Osteocyte (in vitro differentiated cells): ENCODE measurements at places on chromosomes 1 and 21.

DNA sequence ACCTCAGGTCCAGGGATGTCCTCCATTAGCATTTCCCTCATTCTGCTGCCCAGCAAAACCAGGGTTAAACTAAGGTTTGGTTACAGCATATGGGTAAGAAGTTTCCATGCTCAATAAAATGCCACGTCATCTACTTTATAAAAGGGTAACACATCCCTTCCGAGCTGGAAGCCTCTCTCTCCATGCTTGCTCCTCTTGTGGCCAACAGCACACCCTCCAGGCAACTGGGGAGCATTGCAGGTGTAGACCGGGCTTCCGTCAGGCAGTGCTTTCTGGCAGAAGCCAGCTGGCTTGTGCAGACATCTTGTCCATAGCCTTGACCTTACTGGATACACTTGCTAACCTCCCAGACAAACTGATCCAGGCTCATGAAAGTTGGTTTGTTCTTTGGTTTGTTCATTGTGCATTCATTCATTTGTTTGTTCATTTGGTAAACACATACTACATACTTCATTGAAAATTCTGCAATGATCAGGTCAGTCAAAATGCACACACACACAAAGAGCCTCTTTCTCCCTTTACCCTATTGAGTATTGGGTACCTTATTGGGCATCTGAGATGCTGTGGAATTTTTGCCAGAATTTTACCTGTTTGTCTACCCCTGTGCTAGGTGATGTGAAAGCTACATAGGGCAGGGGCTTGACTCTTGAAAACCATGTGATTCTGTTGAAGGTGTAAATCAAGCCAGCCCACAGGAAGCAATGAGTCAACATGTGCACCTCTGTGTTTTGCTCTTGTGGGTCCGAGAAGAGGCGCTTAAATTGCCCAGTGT is 422.8 kb downstream of the CAMTA1 start:
- no peak for DNase-seq

- no peak for DNase-seq
Observed at GRCh38 chr1:90391126-90391525, 326.0 kb downstream of the BARHL2 start.

GRCh38 chr1:217369271-217369981 is 261.5 kb downstream of the GPATCH2 start:
- no peak for DNase-seq

DNA sequence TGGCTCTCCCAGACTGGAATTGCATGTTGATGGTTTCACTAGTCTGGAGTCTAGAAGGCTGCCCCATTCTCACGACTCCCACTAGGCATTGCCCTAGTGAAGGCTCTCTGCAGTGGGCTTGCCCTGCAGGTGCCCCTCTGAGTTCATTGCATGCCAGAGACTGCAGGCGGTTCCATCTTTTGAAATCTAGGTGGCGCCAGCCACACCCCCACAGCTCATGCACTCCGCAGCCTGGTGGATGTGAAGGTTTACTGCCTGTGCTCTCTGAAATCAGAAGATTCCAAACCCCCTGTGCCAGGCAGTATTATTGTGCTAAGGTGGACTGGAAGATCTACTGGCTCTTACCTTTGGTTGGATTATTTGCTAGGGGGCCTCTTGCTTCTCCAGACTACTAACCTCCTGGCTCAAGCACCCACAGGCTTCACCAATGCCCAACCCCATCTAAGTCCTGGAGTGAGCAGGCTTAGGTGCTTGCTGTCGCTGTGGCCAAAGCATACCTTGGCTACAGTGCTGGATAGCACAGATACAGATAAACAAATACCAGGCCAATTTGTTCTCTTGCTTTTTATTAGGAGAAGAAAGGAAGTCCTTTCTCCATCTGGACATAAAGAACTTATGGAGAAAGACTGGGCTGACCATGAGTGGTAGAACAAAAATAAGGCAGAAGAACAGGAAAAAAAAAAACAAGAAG is 83.5 kb upstream of the SIM2 start:
- DNase-seq: no peak

- DNase-seq: no peak
Observed at GRCh38 chr1:203442821-203443220, 32.8 kb upstream of the PRELP start.

- DNase-seq: no peak
Observed at GRCh38 chr1:214563881-214564280, 12.5 kb upstream of the PTPN14 start.

- no peak for DNase-seq
Observed at GRCh38 chr1:202007805-202008489, 2.4 kb upstream of the ELF3 start.

DNA sequence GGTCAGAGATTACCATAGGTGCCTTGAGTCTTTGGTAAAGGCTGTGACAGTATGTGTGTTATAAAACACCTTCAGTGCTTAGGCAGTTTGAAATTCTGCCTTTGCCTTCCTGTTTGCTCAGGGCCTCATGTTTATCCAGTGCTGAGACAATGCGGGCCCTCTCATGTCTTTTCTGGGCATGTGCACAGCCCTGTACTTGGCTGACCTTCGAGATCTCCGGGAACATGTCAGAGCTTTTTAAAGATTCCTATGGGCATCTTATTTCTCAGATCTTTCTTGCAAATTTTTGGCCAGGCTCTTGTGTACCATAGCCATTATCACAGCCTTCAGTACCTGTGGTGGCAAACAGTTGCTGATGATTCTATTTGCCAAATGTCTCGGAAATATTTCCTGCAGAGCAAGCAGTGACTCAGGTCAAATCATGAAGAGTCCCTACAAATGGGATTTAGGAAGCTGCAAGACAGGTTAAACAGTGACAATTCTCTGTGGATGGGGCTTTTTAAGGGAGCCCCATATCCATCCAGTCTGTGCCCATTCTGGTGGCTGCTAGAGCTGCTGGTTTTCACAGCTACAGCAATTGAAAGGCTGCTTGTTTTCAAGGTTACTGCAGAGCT is 42.1 kb downstream of the HOOK1 start:
- DNase-seq: no peak

- DNase-seq: no peak
Observed at GRCh38 chr1:66374561-66375111, 159.3 kb upstream of the SGIP1 start.

DNA sequence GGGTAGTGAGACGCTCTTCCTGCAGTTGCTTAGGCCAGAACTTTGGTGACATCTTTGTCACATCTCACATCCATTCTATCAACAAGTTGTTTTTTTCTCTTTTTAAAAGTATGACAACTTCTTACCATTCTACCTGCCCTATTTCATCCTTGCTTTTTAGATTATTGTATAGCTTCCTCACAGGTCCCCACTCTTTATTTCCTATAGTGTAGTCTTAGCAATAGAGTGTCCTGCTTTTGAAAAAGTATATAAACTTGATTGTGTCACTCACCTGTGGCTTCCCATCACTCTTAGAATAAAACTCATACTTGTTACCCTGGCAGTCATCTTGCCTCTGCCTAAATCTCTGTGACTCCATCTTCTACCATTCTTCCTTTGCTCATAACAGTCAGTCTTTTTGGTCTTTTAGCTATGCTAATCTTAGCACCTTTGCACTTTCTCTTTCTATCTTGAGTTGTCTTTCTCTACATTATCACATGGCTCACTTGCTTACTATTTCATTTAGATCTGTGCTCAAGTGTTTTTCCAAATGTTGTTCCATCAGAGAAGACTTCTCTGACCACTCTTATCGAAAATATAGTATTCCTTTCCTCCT is 9.5 kb downstream of the CDC73 start:
- no peak for DNase-seq

DNA sequence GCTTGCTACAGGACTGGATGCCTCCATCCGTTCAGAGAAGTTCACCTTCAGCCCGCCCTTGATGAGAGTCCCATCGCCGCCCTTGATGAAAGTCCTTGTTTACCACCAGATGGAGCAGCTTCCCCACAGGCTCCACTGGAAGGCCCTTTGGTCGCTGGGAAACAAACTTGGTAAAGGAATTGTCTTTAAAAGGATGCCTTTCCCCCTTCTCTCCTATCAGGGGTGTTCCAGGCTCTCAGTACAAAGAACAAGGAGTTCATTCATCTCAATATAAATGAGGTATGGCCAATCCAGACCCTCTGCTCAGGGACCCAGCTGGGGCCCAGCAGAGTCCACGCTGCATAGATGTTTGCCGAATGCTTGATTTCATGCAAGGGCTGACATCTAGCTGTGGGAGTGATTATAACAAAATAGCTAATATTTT is 50.8 kb downstream of the CAPN9 start:
- peak; percentile 87 for DNase-seq

DNA sequence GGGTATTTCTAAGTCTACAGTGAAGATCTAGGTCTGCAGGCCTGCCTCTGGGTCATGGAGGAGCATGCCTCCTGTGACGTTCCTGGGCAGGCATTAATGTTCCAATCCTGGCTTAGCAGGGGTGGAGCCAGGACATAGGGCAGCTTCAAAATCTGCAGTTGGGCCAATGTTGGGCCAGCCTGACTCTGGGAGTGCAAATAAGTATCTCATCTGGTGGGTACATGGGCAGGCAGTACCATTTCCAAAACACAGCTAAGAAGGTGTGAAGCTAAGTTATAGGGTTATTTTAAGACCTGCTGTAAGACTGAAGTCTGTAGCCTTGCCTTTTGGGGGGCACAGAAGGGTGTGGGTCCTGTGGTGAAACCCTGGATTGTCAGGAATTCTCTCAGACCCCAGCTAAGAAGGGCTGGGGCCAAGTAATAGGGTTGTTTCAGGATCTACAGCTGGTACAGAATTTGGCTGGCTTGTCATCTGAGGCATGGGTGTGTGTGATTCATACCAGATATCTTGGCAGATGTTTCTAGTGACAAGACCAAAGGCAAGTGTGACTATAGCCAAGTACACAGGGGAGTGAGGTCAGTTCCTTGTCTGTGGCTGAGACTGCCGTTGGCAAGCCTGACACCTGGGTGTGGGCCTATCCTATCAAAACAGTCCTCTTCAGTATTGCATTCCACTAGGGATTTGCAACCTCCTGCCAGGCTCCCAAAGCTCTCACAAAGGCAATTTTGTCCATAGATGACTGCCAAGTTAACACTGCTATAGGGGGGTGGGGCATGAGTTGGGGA is 468.7 kb upstream of the B3GALT2 start:
- DNase-seq: no peak

GRCh38 chr1:183002797-183003196 is 20.4 kb upstream of the LAMC1 start:
- DNase-seq: no peak

- no peak for DNase-seq
Observed at GRCh38 chr1:150162582-150162861, 12.8 kb downstream of the PLEKHO1 start.

GRCh38 chr1:76110666-76111065 is 36.1 kb downstream of the ST6GALNAC3 start:
- DNase-seq: no peak

DNA sequence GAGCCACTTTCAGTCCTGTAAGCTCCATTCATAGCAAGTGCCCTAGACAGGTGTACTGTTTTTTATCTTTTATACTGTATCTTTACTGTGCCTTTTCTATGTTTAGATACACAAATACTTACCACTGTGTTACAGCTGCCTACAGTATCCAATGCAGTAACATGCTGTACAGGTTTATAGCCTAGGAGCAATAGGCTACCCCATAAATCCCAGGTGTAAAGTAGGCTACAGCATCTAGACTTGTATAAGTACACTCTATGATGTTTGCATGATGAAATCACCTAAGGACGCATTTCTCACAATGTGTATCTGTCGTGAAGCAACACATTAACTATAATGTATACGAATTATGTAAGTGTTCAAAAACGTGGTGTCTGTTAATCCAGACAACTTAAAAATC is 10.7 kb downstream of the HLCS start:
- no peak for DNase-seq
